Aorta (tissue), 5 donors: ENCODE measurements at places on chromosomes 12 and 14. TPM values are rescaled to one million over a fixed set of nuclear protein-coding genes. Genes with fewer than 3 reads are reported as not detected.

AKT1 gene
- 154 TPM for total RNA-seq

CFAP73 gene
- not detected for total RNA-seq

CLEC6A gene
- not detected for total RNA-seq

MANSC4 gene
- not detected for total RNA-seq

DPY19L2 gene
- total RNA-seq, result 11.9 TPM

APOF gene
- not detected for total RNA-seq

GSKIP gene
- total RNA-seq, result 17.2 TPM

PSEN1 gene
- total RNA-seq, result 44.4 TPM

SSTR1 gene
- total RNA-seq, result 2.6 TPM

LRP10 gene
- 187 TPM for total RNA-seq

SERPINA4 gene
- total RNA-seq, result not detected

CYP27B1 gene
- 0.94 TPM for total RNA-seq

LYZ gene
- 180 TPM for total RNA-seq

KRT83 gene
- not detected for total RNA-seq

HRK gene
- total RNA-seq, result 0.06 TPM

COX8C gene
- not detected for total RNA-seq

KRT75 gene
- not detected for total RNA-seq

DDX47 gene
- total RNA-seq, result 42.8 TPM

NEUROD4 gene
- total RNA-seq, result not detected

KRT77 gene
- not detected for total RNA-seq

FAM186B gene
- total RNA-seq, result 0.30 TPM

GPR65 gene
- total RNA-seq, result 2.8 TPM

ACVRL1 gene
- 53.6 TPM for total RNA-seq

CD27 gene
- total RNA-seq, result 1.2 TPM

ADGRD1 gene
- total RNA-seq, result 59.2 TPM

C12orf60 gene
- 1.1 TPM for total RNA-seq

DBX2 gene
- 0.27 TPM for total RNA-seq

NYNRIN gene
- 11.2 TPM for total RNA-seq

ABCC9 gene
- total RNA-seq, result 157 TPM

JDP2 gene
- total RNA-seq, result 50.2 TPM

FAIM2 gene
- total RNA-seq, result 0.58 TPM

IFI27L2 gene
- total RNA-seq, result 52.4 TPM

AP4S1 gene
- total RNA-seq, result 10.1 TPM

CMA1 gene
- total RNA-seq, result 0.52 TPM

ADCY4 gene
- 45.7 TPM for total RNA-seq

CDCA3 gene
- 0.42 TPM for total RNA-seq

CCDC198 gene
- total RNA-seq, result not detected

SLC38A6 gene
- total RNA-seq, result 17.2 TPM

PMEL gene
- total RNA-seq, result 0.93 TPM

KRT6C gene
- total RNA-seq, result not detected

VRTN gene
- total RNA-seq, result not detected

CDKN3 gene
- total RNA-seq, result 10.5 TPM

RFLNA gene
- total RNA-seq, result 1.2 TPM

DPPA3 gene
- not detected for total RNA-seq

RNASE2 gene
- total RNA-seq, result 4.5 TPM

MYH6 gene
- not detected for total RNA-seq

ATXN3 gene
- 59.0 TPM for total RNA-seq

GALNT8 gene
- 4.7 TPM for total RNA-seq

NEDD1 gene
- 15.0 TPM for total RNA-seq
